Caudate nucleus (tissue), 63 donors: ENCODE measurements at places on chromosomes 5 and 9.

GRCh38 chr9:29060041-29060440 is 1486.8 kb upstream of the C9orf72 start:
- DNase-seq: no peak

- no peak for DNase-seq
These were observed 16.5 kb downstream of the TMEM268 start for GRCh38 chr9:114627553-114627952.

- DNase-seq: no peak
These were observed 40.8 kb upstream of the GNPDA1 start for GRCh38 chr5:142053426-142054151.

DNA sequence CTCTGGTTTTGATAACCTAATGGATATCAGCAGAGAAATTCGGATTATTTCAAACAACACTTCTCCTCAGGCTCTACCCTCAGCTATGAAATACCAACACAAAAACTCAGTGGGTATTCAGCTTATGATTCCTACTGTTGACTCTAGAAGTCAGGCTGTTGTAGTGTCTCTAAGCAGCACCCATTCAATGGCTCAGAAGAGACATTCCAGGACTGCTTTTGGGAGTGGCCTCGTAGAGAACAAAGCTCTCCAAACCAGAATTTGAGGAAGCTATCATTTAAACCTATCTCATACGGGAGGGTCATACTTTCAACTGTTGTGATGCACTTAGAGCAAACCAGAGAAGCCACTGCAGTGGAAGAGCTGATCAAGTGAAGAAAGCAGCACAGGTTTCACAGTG is 34.1 kb downstream of the ETF1 start:
- DNase-seq: no peak

GRCh38 chr5:167785901-167786300 is 505.5 kb upstream of the WWC1 start:
- DNase-seq: no peak

GRCh38 chr9:133821601-133822429 is 83.7 kb upstream of the SARDH start:
- no peak for DNase-seq

GRCh38 chr5:151240924-151241635 is 11.9 kb upstream of the GM2A start:
- no peak for DNase-seq

GRCh38 chr5:134209477-134210245 is 16.2 kb downstream of the PPP2CA start:
- no peak for DNase-seq

- no peak for DNase-seq
These were observed 108.4 kb downstream of the MSX2 start for GRCh38 chr5:174832811-174833210.

DNA sequence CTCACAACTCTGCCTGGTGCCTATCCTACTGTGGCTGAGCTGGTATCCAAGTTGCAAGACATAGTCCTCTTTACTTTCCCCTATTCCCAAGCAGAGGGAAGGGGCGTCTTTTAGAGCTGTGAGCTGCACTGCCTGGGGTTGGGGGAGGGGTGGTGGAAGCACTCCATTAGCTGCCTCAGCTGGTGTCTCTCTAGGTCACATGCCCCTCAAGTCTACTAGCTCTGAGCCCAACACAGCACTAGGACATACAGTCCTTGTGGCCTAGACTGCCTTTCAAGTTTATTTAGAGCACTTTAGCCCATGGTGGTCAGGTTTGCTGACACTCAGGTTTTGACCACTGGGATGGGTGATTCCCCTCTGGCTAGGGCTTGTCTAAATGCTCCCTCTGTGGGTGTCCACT is 54.7 kb downstream of the SREK1 start:
- DNase-seq: no peak

GRCh38 chr5:1354576-1354975 is 9.7 kb upstream of the CLPTM1L start:
- DNase-seq: no peak

DNA sequence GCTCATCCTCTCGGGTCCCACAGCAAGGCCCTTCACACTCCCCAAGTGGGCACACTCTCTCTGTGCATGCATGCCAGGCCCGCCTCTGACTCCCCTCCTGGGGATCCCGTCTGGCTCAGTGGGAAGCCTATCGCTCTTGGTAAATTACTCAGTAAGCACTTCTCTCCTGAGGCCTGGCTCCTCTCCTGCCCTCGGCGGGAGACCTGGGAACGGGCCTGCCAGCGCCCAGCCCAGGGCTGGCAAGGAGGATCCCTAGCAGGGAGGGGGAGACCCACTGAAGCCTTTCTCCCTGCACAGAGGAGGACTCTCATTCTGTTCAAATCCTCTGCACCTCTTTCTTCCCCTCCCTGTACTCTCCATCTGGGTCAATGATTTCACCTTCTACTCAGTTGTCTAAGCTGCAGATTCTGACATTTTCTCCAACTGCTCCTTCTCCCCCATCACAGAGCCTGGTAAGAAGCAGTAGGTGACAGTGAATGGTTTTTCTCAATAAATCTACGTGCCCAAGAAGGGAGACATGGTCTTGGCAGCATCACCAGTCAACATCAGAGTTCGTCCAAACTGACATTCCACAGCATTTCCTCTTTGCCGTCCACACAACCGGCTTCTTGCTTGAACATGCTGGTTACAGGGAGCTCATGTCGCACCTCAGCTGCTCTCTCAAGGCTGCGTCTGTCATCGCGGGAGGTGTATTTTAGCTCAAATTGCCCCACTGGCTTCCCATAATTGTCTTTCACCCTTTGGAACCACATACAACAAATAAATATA is 81.9 kb downstream of the GPR21 start:
- DNase-seq: no peak

GRCh38 chr5:67561151-67561932 is 364.7 kb upstream of the CD180 start:
- DNase-seq: no peak

DNA sequence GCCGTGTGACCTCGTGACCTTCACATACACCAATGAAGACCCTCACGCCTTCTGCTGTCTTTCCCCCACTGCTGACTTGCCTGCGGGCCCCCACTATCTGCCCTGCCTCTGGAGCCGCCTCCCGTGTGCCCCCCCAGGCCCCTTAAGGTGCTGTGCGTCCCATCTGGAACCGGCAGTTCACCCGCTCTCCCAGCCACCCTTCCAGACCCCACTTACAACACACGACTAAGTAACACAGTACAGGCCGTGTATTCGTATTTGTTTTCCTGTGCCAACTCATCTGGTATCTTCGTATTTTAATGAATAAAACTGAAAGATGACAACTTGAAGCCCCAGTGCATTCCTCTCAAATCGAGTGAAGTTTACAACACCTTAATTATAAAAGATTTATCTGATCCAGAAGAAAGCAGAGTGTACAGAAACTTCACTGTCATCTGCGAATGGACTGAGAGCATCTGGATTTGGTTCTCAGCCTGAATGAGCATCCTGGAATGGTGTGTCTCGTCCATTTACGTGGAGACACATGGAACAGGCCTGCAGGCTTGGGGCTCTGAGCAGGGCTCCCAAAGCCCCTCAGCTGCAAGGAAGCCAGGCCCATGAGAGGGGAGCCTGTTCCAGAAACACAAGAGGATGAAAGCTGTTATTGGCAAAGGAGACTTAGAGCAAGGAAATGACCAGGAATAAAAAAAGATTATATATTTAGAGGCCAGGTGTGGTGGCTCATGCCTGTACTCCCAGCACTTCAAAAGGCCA is 21.9 kb upstream of the TERT start:
- DNase-seq: no peak

GRCh38 chr5:55668356-55668755 is 43.8 kb downstream of the SLC38A9 start:
- no peak for DNase-seq

DNA sequence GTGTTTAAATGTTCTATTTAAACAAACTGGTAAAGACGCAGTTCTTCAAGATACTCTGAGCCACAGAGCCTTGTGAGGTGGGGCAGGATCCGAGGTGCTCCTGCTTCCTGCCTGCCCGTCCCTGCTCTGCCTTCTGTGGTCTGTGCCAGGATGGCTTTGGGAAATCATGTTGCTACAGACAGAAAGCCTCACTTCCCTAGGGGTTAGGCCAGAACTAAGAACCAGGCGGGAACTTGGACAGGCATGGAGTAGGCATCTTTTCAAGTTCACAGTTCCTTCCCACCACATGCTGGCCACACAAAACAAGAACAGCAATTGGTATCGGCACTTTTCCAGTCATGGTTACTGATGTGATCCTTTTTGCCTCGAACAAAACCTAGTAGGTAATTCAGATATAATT is 67.7 kb upstream of the SPOCK1 start:
- no peak for DNase-seq

- DNase-seq: no peak
These were observed 14.6 kb downstream of the MRPS27 start for GRCh38 chr5:72305194-72306142.

DNA sequence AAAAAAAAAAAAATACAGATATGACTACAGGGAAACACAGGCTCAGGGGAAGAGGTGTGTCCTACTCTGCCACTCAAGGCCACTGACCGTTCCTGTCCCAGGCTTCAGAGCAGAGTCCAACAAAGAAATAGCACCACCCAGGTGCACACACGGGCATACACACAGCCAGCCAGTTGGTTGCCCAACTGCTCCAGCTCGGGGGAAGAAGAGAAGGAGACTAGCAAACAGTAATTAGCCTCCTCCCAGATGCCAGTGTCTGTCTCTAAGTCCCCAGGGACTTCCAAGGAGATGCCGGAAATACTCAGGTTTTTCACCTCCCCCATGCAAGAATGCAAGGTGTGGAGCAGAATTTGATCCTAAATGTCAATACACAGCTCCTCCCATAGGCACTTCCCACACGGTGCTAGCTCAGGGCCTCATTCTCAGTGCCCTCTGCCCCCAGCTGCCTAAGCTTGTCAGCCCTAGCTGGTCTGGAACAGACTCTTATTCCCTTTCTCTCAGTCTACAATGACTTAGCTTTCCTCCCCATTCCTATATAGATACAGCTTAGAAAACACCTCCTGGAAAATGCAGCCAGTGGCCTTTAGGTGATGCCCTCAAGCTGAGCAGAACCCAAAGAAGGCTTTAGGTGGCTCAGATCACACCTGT is 1.7 kb downstream of the MYORG start:
- no peak for DNase-seq

- DNase-seq: no peak
These were observed 103.0 kb upstream of the MAMDC2 start for GRCh38 chr9:69940674-69941073.

DNA sequence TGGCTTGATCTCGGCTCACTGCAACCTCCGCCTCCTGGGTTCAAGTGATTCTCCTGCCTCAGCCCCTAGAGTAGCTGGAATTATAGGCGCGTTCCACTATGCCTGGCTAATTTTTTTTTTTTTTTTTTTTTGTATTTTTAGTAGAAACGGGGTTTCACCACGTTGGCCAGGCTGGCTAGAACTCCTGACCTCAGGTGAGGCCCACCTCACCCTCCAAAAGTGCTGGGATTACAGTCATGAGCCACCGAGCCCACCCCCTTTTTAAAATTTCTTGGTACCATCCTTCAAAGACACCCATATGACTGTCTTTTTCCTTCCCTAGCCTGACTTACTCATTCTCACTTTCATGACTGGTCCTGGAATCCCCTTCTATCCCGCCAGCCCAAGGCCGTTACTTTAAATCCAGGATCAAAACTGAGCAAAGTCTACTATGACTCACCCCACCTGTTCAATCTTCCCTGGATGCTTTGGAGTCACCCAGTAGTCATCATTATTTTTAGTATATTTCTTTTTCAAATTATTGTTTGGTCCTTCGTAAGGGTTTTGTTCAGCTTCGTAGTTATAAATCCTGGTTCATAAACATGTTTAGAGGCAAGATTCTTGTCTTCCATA is 1.2 kb upstream of the TBCA start:
- no peak for DNase-seq

GRCh38 chr5:143361438-143361837 is 42.0 kb downstream of the NR3C1 start:
- DNase-seq: no peak

DNA sequence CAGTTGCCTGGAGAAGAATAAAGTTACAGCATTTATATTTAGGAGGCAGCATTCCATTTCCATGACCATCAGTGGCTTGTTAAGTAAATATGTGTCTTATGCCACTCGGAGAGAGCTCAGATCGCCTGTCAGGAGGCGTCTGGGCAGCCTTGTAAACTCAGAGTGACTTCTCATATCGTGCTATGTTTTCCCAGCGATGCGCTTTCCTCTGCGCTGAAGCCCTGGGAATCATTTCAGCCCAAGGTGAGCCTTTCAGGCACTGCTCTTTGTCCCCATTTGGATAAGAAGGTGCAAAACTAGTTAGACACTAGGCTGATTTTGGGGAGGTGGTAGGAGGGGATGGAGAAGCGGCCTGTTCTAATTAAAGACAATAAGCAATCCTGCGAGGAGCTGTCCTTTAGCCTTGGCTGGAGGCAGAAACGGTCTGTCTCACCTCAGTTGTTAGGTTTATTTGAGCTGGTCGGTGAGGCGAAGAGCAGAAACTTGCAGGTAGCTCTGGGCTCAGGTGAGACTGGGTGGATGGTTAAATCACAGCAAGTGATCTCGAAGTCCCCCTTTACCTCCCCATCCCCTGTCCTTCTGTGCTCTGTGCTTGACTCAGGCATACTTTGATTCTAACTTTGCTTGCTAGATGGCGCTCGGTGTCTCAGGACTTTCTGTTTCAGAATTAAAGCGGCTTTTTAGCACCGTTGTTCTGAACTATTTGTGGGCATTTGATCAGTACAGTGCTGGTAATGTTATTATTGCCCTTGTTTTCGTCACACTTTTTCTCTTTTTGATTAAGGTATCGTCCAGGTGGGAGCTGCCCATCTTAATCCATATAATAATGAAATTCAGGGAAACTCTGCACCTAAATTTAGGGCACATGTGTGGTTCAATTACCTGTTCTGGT is 24.6 kb downstream of the NR2F1 start:
- DNase-seq: no peak

DNA sequence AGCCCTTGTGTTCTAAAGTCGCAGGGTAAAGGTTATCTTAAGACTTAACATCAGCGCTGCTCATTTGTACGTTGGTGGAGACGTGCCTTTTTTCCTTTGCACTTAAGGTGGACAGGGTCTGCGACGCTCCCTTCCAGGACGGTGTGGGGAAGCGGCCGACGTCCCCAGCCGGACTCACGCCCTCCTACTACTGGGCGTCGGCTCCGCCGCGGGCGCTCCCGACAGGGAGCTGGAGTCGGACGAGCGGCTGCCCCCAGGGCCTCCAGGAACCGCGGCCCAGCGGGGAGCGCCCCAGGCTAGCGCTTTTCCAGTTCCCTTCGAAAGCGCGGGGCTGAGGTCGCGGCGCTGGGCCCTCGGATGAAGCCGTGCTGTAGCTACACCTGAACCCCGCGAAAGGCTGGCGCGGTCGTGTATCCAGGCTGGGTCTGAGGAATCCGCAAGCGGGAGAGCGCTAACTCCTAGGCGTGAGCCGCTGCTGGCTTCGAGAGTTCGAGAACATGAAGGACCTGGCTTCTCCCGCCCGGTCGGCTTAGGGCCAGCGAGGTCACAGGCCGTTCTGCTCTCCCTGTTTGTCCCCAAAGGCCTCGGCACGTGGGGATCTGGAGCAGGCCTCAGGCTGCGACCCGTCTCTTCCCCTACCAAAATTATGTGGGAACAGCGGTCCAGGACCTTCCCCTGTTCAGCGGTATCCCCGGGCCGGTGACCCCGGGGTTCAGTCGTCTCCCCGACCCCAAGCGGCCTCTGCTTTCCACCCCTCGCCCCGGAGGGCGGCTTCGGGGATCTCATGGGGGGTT is 3.8 kb upstream of the DMRT3 start:
- no peak for DNase-seq

- no peak for DNase-seq
These were observed 34.9 kb upstream of the FOXI1 start for GRCh38 chr5:170070556-170071412.
